ENCODE measurements at places on chromosomes 5 and 9. TPM values are rescaled to one million over a fixed set of nuclear protein-coding genes. Genes with fewer than 3 reads are reported as not detected.

ACSL6 gene
- polyA plus RNA-seq = 2.7 TPM

PRRX2 gene
- polyA plus RNA-seq = 1.3 TPM

DNA sequence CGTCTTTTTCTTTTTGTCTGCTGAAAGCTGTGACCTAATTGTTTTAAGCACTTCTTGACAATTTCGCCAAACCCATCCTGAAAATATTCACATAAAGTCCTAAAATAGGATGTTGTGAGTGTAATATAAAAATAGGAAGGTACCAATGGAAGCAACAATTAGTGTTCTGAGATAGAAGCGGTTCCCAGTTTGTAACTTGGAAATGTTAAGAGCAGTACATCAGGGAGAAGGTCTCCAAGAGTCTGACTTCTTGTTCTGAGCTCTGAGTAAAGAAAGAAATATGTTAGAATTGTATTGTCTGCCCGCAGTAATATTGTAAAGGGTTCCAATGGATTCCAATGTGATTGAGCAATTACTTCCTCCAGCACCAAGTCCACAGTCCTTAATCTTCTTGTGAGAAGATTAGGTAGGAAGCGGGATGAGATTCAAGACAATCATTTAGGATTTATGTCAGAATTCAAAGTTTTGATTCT lies 3.9 kb downstream of the VCAN start:
- DNase-seq = no peak

DNA sequence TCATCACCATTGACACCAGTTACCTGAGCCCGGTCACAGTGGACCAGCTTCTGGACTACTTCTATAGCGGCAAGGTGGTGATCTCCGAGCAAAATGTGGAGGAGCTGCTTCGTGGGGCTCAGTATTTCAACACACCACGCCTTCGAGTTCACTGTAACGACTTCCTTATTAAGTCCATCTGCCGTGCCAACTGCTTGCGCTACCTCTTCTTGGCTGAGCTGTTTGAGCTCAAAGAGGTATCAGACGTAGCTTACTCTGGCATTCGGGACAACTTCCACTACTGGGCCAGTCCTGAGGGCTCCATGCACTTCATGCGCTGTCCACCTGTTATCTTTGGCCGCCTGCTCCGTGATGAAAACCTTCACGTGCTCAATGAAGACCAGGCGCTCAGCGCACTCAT lies 520 bp downstream of the CCIN start:
- DNase-seq = no peak

DNA sequence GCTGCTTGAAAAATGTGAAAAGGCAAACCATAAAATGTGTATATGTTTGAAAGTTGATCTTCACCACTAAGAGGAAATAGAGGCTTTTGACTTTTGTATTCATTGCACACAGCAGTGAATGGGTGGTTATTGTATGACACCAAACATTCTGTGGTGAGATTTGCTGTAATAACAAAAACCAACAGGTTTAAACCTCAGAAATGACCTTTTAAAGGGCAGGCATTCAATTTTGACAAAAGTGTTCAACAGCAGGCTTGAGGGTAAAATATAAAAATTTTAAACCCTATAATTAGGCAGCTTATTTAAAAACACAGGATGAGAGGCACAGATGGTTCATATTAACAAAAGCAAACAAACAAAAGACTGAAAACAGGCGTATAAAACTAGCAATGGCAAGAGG lies 128.1 kb upstream of the NUDT12 start:
- DNase-seq = no peak
